ENCODE measurements at places on chromosomes 2 and 18.

- DNase-seq: no peak
Measured at GRCh38 chr2:21006423-21007128, 37.3 kb downstream of the APOB start.

GRCh38 chr18:26479681-26480079 is 68.7 kb downstream of the KCTD1 start:
- DNase-seq: no peak

GRCh38 chr2:167451496-167452289 is 563.4 kb downstream of the XIRP2 start:
- no peak for DNase-seq

DNA sequence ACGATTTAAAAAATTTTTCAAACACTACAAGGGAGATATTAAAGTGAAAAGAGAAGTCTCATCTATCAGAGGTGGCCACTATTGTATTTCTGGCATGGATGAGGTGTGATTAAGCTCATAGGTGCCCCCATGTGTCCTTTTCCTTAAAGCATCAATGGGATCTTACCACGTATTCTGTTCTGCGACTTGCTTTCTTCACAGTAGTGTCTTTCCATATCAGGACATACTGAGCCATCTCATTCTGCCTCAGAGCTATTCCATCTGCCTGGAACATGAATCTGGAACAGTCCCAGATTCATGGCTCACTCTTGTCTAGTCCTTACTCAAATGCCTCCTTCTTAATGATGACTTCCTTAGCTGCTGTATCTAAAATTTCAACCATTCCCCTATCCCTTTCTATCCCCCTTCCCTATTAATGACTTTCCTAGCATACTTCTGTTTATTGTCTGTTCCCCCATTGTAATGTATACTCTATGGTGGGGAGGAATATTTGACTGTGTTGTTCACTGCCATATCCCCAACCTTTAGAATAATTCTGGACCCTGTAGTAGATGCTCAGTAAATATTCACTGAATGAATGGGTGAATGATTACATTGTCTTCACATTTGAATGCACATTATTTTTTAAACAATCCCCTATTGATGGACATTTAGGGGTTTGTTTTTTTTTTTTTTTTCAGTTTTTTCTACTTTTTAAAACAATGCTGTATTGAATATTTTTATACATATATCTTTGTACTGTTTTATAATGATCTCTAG is 11.1 kb downstream of the STAMBP start:
- DNase-seq: no peak

GRCh38 chr2:120964819-120965218 is 229.2 kb downstream of the GLI2 start:
- no peak for DNase-seq

DNA sequence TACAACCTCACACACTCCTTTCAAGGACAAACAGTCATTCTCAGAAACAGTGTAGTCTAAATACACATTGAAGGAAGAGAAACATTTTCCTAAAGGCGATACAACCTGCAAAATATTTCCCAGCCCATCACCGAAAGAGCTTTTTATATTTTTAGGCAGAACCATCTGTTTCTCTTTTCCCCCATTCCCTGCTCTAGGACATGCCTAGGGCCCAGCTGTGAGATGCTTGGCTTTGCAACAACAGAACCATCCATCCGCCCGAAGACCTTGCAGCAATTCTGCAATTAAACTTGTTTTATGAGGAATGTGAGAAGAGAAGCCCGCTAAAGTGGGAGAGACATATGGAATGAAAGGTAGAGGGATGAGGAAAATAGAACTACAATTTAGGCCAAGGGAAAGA is 105.6 kb upstream of the RFX8 start:
- DNase-seq: no peak

DNA sequence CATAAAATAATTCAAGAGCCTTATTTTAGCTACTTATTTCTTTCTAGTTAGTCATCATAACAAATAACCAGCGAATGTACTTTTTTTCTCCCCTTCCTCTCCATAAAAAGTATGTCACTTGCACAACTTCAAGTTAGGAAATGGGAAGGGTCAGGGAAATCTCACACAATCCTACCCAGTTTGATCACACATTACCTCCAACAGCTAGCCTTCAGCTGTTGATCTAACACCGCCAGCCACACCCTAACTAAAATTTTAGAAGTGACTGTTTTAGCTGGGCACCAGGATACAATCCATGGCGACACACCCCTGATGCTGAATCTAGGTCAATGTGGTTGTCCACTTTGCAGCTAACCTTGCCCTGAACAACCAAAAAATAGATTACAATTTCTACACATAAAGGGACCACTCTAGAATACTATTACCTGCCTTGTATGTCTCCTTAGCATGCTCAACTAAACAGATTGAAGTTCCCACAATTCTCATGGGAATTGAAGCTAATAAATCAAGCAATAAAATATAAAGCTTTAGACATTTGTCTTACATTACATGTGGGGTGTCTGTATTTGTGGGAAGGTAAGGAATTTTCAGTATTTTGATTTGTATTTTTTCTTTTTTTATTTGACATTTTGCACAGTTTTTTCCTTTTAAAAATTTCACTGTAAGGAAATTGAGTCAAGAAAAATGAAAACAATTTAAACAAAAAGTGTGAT is 7.3 kb upstream of the COL3A1 start:
- no peak for DNase-seq

DNA sequence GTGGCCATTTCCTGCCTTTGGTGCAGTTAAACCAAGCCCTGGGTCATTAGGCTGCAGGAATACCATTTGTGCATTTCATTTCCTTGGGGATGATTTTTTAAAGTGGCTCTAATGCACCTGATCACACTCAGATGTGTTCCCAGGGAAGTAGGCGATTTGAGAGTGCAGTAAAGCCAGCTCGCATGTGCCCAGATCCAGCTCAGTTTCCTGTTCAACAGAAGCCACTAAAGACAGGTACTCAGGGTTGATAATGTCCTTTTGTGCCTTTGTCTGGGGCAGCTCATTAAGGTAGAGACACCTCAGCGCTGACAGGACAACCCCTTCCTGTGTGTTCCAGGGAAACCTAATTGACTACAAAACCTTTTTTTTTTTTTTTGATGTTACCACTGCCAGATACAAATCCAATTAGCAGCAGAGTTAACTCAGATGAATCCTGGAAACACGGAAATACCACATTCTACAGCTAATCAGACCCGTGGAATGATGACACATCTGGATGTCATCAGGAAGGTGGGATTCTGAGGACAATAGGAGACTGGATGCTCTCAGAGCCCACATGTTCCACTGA is 15.2 kb upstream of the CHRNA1 start:
- DNase-seq: no peak

GRCh38 chr2:241850544-241851324 is 8.0 kb downstream of the PDCD1 start:
- DNase-seq: no peak

DNA sequence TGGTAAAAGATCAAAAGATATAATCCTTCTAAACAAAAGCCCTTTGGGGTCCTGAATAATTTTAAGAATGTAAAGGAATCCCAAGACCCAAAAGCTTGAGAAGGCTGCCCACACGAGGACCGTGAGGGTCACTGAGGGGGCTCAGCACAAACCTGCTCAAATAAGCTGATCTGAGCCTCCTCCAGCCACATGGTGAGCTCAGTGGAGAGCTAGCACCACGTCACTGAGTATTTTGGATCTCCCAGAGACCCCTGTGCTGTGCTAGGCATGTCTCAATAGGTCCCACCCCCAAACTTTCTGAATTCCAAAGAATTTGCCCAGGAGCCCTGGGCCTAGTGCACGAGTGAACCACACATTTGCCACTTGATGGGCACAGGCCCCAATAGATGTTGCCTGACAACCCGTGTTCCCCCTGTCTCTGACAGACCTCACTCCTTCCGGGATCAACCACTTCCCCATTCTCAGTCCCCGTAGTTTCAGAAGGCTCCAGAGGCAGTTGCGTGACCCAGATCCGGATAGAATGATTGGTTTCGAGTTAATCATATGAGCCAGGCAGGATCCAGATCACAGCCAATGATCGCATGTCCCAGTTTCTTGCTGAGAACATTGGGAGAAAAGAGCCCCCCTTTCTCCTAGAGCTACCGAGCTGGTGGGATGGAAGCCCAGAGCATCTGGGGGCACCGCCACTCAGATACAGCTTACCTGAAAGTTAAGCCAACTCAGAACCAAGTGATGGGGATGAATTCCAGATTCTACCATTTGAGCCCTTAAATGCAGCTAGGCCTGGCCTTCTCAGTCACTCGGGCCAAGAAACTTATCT is 203.8 kb downstream of the TNS1 start:
- DNase-seq: peak; percentile 85

- DNase-seq: peak; percentile 68
Measured at GRCh38 chr18:23226930-23227725, 91.8 kb downstream of the CABLES1 start.

DNA sequence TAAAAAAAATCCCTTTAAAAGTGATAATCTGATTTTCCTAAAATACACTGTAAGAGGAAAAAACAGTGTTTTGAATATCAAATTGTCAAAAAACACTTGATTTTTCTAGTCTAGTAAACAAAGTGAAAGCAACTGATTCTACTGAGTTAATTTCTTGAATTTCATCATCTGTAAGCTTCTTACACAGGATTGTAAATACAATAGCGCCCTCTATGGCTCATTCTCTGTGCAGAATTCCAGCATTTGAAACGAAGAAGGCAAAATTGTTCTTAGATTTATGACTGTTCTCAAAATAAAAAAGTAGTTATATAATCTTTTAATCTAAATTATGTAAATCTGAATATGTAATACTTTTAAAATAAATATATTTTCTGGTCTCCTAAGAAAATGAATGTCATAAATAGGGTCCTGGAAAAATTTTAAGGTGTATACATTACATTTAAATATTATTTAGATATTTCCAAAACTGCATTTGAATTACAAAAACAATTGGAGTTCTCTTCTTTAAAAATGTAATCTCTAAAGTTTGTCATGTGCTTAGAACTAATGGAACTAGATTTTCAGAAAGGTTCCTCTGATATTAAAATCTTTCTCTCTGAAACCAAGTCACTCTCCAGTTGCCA is 176.9 kb upstream of the MC4R start:
- DNase-seq: peak; percentile 85

DNA sequence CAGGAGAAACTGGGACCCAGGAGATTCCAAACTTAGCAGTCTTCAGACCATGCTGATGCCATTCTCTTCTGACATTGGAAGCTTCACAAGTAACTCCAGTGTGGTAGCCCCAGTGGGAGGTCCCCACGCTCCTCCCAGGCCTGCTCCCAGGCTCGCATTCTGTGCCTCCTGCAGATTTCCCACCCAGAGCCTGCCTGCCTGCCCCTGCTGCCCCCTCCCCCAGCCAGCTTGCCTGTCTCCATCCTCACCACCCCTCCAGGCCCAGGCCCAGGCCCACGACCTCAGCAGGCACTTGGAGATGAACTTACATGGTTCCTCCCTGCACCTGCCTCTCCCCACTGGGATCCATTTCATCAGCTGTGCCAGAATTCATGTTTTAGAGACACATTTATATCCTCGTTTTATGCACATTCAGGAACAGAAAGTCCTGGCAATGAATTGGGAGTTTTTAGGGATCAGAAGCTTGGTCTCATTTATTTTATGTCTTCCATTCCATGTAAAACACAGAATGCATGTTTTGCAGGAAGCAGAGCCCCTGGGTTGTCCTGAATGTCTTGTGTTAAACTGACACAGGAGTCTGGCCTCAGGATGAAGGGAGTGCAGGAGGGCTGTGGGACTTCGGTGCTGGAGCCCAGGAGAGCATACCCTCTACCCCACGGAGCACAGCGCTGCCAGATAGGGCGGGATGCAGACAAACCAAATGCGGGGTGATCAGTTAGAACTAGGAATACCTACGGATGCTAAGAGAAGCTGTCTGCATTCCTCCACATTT is 150.5 kb downstream of the SNTG2 start:
- no peak for DNase-seq

- no peak for DNase-seq
Measured at GRCh38 chr2:135637456-135638087, 104.1 kb upstream of the UBXN4 start.

- DNase-seq: no peak
Measured at GRCh38 chr2:43039376-43040080, 186.9 kb downstream of the ZFP36L2 start.

GRCh38 chr2:8822218-8822617 is 15.2 kb downstream of the KIDINS220 start:
- peak; percentile 69 for DNase-seq
